Activated B cell treated with CpG ODN at 0.5 μM for 24 hours (primary cell): ENCODE measurements at places on chromosomes 5 and 9. TPM values are rescaled to one million over a fixed set of nuclear protein-coding genes. Genes with fewer than 3 reads are reported as not detected.

GRCh38 chr5:39716532-39717028 is 291.8 kb upstream of the DAB2 start:
- no peaks in the 10 kb centered on the region for H3K27me3 ChIP-seq
- no peak overlapping the region for H3K4me3 ChIP-seq

IL31RA gene
- not detected in 2 replicates for total RNA-seq

- H3K36me3 ChIP-seq = no peaks in the 10 kb centered on the region
- no peak for DNase-seq
- H3K4me1 ChIP-seq = no peaks in the 10 kb centered on the region
- H3K27me3 ChIP-seq = peaks cover 16% of the 10 kb centered on the region
Observed at GRCh38 chr5:168978015-168978414, 322.9 kb downstream of the SLIT3 start.

- DNase-seq = no peak
- H3K36me3 ChIP-seq = no peaks in the 10 kb centered on the region
- H3K27me3 ChIP-seq = no peaks in the 10 kb centered on the region
- no peak overlapping the region for H3K4me3 ChIP-seq
Observed at GRCh38 chr9:137948642-137949041, 71.1 kb downstream of the CACNA1B start.

DNA sequence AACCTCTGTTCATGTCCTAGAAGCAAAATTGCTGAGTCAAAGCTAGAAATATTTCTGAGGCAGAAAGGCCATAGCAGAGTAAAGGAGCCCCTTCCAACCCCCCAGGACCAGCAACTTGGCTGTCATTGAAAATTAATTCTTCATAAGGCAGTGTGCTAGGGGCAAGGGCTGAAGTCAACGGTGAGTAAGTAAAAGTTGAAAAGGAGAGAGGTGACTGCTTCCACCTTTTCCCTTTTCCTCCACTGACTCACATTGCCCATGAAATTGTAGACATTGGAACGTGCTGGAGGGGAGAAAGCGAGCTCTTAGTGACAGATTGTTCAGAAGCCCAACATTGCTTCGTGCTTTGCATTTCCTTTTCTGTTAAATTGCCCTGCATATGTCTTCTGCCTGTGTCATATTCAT is 19.1 kb downstream of the GLRA1 start:
- H3K4me3 ChIP-seq = no peak overlapping the region
- H3K27me3 ChIP-seq = peaks cover 9% of the 10 kb centered on the region
- DNase-seq = no peak
- no peaks in the 10 kb centered on the region for H3K36me3 ChIP-seq
- peaks cover 2% of the 10 kb centered on the region for H3K4me1 ChIP-seq
- H3K27ac ChIP-seq = no peak overlapping the region

PCDH1 gene
- total RNA-seq = not detected in 2 replicates

PFN3 gene
- not detected in 2 replicates for total RNA-seq

- no peaks in the 10 kb centered on the region for H3K27me3 ChIP-seq
- DNase-seq = no peak
- no peak overlapping the region for H3K27ac ChIP-seq
- no peaks in the 10 kb centered on the region for H3K4me1 ChIP-seq
Observed at GRCh38 chr5:35815089-35815936, 41.4 kb upstream of the IL7R start.

EGFLAM gene
- total RNA-seq = not detected in 2 replicates

BARHL1 gene
- total RNA-seq = not detected in 2 replicates

ELAVL2 gene
- not detected in 2 replicates for total RNA-seq

- DNase-seq = no peak
- H3K36me3 ChIP-seq = peaks cover 24% of the 10 kb centered on the region
- peak overlapping the region; percentile 99 for H3K4me3 ChIP-seq
- peak overlapping the region; percentile 94 for H3K27ac ChIP-seq
Observed at GRCh38 chr5:109407913-109408312, 1.9 kb downstream of the PJA2 start.

- H3K4me1 ChIP-seq = no peaks in the 10 kb centered on the region
- no peaks in the 10 kb centered on the region for H3K27me3 ChIP-seq
- DNase-seq = no peak
- H3K27ac ChIP-seq = no peak overlapping the region
Observed at GRCh38 chr9:123445116-123445515, 89.1 kb downstream of the CRB2 start.

DNA sequence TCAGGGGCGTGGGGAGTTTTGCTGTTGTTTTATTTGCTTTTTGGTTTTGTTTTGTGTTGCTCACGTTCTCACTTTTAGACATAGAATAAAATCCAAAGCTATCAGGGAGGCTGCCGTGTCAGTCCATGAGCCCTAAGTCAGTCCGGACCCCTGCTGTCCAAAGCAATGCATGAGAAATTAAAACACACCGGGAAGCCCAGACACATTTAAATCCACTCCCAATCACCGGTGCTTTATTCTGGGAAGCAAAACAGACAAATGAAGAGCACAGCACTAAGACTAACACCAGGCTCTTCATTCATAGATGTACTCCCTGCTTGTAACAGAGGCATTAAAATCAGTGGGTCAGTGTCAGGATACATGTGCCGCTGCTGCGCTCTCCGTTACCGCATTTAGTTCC is 180.9 kb downstream of the IRX2 start:
- no peaks in the 10 kb centered on the region for H3K27me3 ChIP-seq
- H3K4me3 ChIP-seq = no peak overlapping the region
- H3K36me3 ChIP-seq = no peaks in the 10 kb centered on the region

GARNL3 gene
- total RNA-seq = 4.0 and 10.4 TPM in 2 replicates

FAM78A gene
- 20.6 and 22.9 TPM in 2 replicates for total RNA-seq

- peaks cover 14% of the 10 kb centered on the region for H3K27me3 ChIP-seq
- H3K4me1 ChIP-seq = peaks cover 9% of the 10 kb centered on the region
- H3K4me3 ChIP-seq = no peak overlapping the region
- no peak overlapping the region for H3K27ac ChIP-seq
Observed at GRCh38 chr9:88985616-88986015, 5.7 kb upstream of the S1PR3 start.

GRCh38 chr5:112106878-112107277 is 312.2 kb downstream of the EPB41L4A start:
- no peak for DNase-seq
- no peak overlapping the region for H3K27ac ChIP-seq
- H3K36me3 ChIP-seq = no peaks in the 10 kb centered on the region
- H3K4me3 ChIP-seq = no peak overlapping the region
- no peaks in the 10 kb centered on the region for H3K27me3 ChIP-seq
- no peaks in the 10 kb centered on the region for H3K4me1 ChIP-seq

- H3K4me3 ChIP-seq = peak within 1 kb of the TSS; percentile 96
- H3K27ac ChIP-seq = peak within 1 kb of the TSS; percentile 98
- peaks cover 40% of the 10 kb centered on the region for H3K4me1 ChIP-seq
- peak; percentile 89 for DNase-seq
- peaks cover 34% of the 10 kb centered on the region for H3K36me3 ChIP-seq
Observed at GRCh38 chr9:72364679-72365524, at the start of gene ZFAND5. TSS of gene ZFAND5 (minus strand) at chr9:72365208. CDS start at chr9:72360778, 4,430 bp downstream.

ZNF658 gene
- total RNA-seq = 3.7 and 4.7 TPM in 2 replicates

GRCh38 chr5:74064911-74065310 is 438.9 kb downstream of the ARHGEF28 start:
- H3K4me1 ChIP-seq = no peaks in the 10 kb centered on the region
- DNase-seq = no peak
- H3K36me3 ChIP-seq = no peaks in the 10 kb centered on the region
- peaks cover 2% of the 10 kb centered on the region for H3K27me3 ChIP-seq

- no peak for DNase-seq
- H3K4me3 ChIP-seq = no peak overlapping the region
- peaks cover 5% of the 10 kb centered on the region for H3K4me1 ChIP-seq
- peaks cover 7% of the 10 kb centered on the region for H3K27me3 ChIP-seq
- no peak overlapping the region for H3K27ac ChIP-seq
Observed at GRCh38 chr9:121691890-121692289, 40.5 kb downstream of the DAB2IP start.

GRCh38 chr9:98983295-98984268 is 39.9 kb downstream of the COL15A1 start:
- no peak for DNase-seq
- H3K4me1 ChIP-seq = no peaks in the 10 kb centered on the region
- H3K4me3 ChIP-seq = no peak overlapping the region

GRCh38 chr5:97164846-97165245 is 18.2 kb downstream of the RIOK2 start:
- H3K27me3 ChIP-seq = no peaks in the 10 kb centered on the region
- H3K36me3 ChIP-seq = peaks cover 63% of the 10 kb centered on the region
- H3K4me3 ChIP-seq = no peak overlapping the region

GRCh38 chr9:125436613-125437443 is 175.2 kb downstream of the GAPVD1 start:
- no peak overlapping the region for H3K4me3 ChIP-seq
- H3K27me3 ChIP-seq = no peaks in the 10 kb centered on the region
- no peak for DNase-seq
- H3K27ac ChIP-seq = no peak overlapping the region
- no peaks in the 10 kb centered on the region for H3K4me1 ChIP-seq

BSPRY gene
- total RNA-seq = 1.1 and 1.3 TPM in 2 replicates

DNA sequence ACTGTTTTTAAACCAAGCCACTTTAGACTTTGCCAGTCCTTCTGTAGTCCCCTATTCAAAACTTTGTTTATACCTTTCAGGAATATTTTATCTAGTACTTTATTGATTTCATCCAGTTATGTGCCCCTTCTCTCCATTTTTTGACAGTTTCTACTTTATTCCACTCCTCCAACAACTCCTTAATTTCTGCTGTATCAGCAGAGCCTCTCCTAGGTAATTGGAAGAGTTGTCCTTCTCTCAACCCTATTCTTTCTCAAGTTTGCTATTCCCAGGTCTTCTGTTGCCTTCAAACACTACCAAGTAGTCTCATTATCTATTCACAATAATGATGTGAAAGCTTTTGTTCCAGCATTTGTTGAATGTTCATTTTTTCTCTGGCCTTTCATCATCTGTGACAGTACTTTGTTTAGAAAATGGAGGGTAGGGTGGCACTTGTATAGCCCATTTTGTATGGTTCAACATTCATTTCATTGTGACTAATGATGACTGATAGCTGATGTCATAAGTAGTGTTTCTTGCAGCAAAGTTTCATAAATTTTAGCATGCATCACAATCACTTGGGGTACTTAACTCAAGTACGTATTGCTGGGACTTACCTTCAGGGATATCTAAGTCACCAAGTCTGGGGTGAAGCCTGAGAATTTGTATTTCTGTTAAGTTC is 204.4 kb upstream of the DMRT1 start:
- no peak overlapping the region for H3K4me3 ChIP-seq
- H3K4me1 ChIP-seq = peaks cover 1% of the 10 kb centered on the region
- no peaks in the 10 kb centered on the region for H3K27me3 ChIP-seq
- DNase-seq = no peak

PRUNE2 gene
- total RNA-seq = not detected in 2 replicates

DNA sequence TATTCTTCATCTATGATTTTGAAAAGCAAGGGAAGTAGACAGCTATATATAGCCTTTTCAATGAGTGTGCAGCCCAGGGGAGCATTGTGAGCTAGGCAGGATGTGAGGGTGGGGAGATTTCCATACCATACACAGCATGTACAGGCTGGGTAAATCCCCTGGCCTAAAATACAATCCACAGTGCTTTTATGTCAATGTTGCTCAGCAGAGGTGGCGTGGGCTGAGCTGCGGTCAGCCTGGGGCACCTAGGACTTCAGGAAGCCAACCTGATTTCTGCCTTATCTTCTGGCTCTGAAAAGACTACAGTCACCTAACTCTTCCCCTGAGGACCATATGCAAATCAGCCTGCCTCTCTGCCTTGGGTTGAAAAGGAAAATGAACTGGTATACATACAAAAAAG is 6.3 kb upstream of the GARIN3 start:
- peak; percentile 44 for DNase-seq
- peaks cover 30% of the 10 kb centered on the region for H3K4me1 ChIP-seq
- peak overlapping the region; percentile 86 for H3K27ac ChIP-seq

- no peak for DNase-seq
- H3K27me3 ChIP-seq = peaks cover 2% of the 10 kb centered on the region
- peaks cover 12% of the 10 kb centered on the region for H3K4me1 ChIP-seq
- no peaks in the 10 kb centered on the region for H3K36me3 ChIP-seq
- H3K27ac ChIP-seq = peak overlapping the region; percentile 15
Observed at GRCh38 chr5:88503041-88503345, 234.3 kb upstream of the TMEM161B start.

DNA sequence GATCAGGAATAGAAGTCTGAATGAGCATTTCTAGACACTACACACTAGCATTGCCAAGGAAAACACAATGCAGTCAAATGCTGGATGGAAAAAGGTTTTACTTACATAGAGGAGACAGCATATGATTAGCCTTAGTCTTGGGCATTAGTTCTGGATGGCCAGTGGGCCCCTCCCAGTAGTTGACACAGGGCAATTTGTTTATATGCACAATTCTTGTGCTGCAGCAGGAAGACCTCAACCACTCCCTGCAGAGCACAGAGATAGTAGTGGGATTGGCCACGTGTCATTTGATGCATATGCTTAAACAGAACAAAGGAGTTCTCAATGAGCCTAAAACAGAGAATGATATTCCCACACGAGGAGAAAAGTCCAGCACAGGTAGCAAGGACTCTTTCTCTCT is 1496.2 kb upstream of the CDH6 start:
- no peak overlapping the region for H3K4me3 ChIP-seq
- H3K4me1 ChIP-seq = no peaks in the 10 kb centered on the region
- DNase-seq = no peak
- no peak overlapping the region for H3K27ac ChIP-seq
- no peaks in the 10 kb centered on the region for H3K36me3 ChIP-seq
- H3K27me3 ChIP-seq = no peaks in the 10 kb centered on the region

- H3K27me3 ChIP-seq = peaks cover 2% of the 10 kb centered on the region
- no peak for DNase-seq
- H3K36me3 ChIP-seq = no peaks in the 10 kb centered on the region
- no peak overlapping the region for H3K27ac ChIP-seq
- no peaks in the 10 kb centered on the region for H3K4me1 ChIP-seq
Observed at GRCh38 chr5:127875235-127876021, 172.2 kb downstream of the CCDC192 start.

PCDHA10 gene
- 0.07 TPM in 1 of 2 replicates, not detected in the other for total RNA-seq

DNA sequence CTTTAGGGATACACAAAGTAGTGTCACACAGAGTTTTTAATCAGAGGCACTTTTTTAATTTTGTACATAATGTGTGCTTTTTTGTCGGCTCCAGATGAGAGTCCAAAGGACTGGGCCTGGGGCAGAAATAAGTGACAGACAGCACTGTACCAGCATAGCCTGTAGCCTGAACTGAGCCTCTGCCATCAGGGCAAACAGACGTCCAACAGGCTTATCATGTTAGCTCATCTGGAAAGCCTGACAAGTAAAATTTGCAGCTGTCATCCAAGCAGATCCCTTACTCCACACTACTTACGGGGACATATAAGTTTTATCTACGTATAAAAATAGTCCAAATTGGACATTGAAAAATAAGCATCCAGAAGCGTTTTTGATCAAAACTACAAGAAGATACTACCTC is 233.1 kb upstream of the GAS1 start:
- no peak overlapping the region for H3K27ac ChIP-seq
- no peak for DNase-seq
- H3K4me3 ChIP-seq = no peak overlapping the region
- no peaks in the 10 kb centered on the region for H3K36me3 ChIP-seq
- H3K27me3 ChIP-seq = no peaks in the 10 kb centered on the region

GRCh38 chr9:26747611-26748010 is 145.0 kb downstream of the CAAP1 start:
- H3K36me3 ChIP-seq = no peaks in the 10 kb centered on the region
- no peak overlapping the region for H3K4me3 ChIP-seq
- DNase-seq = no peak
- H3K27me3 ChIP-seq = no peaks in the 10 kb centered on the region
